ENCODE measurements at places on chromosomes 11 and 22.

- DNase-seq: no peak
Observed at GRCh38 chr11:117519170-117519569, 191.5 kb downstream of the CEP164 start.

DNA sequence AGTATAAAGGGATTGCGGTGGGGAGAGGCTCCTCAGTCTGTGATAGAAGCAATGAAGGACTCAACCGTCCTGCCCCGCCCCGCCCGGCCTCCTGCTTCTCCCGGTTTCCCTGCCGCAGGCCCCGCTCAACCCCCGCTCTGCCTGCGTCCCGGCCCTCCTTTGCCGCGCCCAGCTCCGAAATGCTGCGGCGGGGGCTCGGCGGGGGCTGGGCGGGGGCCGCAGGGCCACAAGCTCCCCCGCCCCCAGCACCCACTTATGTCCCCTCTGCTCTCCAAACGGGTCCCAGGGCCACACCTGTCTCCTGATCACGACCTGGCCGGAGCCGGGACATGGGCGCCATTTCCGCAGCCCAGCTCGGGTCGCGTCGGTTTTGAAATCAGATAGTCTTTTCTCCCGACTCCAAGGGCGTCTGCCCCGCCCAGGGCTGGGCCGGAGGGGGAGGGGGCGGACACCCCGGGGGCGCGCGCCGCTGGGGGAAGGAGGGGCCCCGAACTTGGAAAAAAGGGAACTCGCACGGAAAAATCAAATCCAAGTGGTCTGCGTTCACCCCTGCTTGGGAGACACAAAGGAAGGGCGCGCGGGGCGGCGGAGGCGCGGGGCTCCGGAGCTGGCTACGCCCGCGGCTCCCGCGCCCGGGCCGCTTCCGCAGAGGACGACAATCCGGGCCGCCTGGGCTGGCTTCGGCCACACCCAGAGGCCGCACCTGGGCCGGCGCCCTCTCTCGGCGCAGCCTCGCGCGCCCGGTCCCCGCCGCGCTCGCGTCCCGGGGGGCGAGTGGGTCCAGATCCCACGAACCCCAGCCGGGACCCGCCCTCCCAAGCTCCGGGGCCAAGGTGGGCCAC, 70.6 kb upstream of the EP300 start:
- DNase-seq: peak; percentile 84

DNA sequence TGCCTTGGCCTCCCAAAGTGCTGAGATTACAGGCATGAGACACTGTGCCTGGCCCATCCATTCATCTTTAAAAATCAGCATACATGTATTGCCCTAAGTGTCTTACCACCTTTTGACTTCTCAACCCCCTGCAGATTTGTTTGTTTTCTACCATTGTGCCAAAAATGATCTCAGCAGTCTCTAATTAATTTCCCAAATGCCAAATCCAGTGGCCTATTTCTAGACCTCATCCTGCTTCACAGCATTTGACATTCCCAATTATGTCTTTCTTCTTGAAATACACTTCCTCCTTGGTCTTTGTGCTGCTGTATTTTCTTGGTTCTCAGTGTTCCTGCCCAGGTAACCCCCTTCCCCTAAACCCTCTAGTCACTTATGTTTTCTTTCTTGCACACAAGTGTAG, 46.0 kb upstream of the GRAMD1B start:
- no peak for DNase-seq

GRCh38 chr11:63908631-63909401, 8.1 kb downstream of the RCOR2 start:
- peak; percentile 60 for DNase-seq

GRCh38 chr22:50403701-50404101, 60.6 kb downstream of the PPP6R2 start:
- peak; percentile 57 for DNase-seq

- DNase-seq: no peak
Observed at GRCh38 chr11:5489576-5490357, 1.3 kb downstream of the OR52D1 start.

DNA sequence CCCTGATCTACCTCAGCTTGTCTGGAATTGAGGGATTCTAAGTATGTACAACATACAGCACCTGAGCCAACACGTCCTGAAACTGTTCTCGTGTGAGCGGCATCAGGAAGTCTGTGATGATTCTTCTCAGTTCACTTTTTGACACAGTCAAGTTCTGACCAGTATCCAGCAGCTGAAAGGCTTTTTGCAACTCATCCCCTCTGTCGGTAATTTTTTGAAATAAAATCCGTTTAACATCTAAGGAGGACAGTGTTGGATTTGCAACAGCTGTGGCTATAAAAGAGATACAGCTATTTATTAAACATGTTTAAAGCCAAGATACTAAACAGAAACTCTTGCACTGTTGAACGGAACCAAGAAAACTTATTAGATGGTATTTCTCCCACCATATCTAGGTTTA, 39.3 kb downstream of the EFCAB6 start:
- DNase-seq: no peak

- DNase-seq: no peak
Observed at GRCh38 chr11:2477936-2478335, 33.1 kb downstream of the KCNQ1 start.

DNA sequence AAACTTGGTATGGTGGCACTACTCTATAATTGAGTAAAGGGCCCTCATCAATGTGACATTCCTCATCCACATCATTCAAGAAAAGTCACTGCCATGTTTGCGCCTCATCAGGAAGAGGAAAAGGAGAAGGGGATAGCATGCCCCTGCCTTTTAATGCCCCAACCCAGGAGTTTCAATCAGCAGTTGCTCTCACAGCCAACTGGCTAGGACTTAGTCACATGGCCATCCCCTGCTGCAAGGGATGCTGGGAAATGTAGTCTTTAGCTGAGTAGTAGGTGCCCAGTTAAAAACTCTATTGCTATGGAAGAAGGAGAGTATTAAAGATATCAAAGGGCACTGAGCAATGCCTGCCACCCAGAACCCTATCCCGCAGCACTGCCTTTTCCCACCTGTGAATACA, 10.9 kb upstream of the CCND1 start:
- no peak for DNase-seq

DNA sequence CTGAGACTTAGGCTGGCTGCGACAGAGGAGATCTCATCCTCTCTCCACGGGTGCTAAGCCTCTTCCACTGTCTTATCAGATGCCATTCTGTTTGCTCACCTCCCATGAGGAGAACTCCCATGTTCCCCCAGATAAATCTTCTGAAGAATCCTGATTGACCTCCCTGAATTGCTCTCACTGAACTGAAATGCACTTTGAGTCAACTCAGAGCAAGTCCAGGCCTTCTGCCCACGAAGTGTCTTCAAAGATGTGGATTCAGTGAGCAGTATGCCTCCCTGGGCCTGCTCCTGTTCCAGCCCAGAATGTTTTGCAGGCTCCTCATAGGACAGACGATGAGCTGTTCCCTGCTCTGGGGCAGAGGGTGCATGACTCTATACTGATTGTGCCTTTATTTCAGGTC, 17.4 kb downstream of the TUB start:
- no peak for DNase-seq

DNA sequence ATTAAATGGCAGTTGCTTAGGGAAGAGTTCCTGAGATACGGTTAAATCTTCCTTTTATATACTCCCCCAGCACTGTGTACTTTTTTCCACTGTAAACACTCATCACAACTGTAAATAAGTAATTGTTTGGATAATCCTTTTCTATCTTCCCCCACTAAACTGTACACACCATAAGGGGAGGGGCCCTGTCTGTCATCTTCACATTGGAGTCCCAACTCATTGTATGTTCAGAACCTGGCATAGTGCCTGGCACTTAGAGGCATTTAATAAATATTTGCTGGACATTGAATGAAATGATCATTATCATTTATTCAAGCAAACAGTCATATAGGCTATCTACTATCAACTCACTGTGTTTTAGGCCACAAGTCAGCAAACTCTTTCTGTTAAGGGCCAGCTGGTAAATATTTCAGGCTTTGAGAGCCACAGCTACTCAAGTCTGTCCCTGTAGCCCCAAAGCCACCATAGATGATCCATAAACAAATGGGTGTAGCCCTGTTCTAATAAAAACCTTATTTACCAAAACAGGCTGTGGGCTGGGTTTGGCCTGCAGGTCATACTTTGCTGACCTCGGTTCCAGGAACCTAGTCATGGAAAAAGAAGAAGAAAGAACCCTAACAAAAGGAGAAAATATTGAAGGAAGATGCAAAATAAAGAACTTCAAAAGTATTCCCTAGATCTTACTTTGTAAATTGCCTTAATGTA, 70.0 kb downstream of the AMOTL1 start:
- no peak for DNase-seq

- no peak for DNase-seq
Observed at GRCh38 chr11:46075168-46075567, 46.1 kb downstream of the PHF21A start.

GRCh38 chr11:63909591-63910506, 7.1 kb downstream of the RCOR2 start:
- DNase-seq: no peak

DNA sequence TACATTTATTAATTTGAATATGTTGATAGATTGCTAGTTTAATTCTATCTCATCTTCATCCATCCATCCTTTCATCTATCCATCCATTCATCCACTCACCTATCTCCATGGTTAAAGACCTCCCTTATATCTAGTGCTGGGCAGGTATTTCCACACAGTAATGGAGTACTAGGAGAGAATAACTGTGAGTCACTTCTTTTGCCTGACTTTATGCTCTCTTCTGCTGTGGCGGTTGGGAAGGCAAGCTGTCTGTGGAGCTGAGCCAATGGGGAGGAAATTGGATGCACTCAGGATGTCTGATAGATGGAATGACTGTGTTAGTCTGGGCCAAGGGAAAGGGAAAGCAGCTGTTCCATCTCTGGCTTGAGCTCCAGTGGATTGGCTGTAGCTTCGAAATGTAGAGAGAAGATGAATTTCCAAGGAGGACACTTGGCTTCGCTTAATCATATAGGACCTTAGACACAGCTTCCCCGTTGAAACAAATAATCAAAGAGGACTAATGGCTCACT, 60.3 kb downstream of the NELL1 start:
- DNase-seq: no peak

- DNase-seq: no peak
Observed at GRCh38 chr11:46991391-46991790, 54.8 kb downstream of the CSTPP1 start.

- no peak for DNase-seq
Observed at GRCh38 chr11:73907191-73907590, 30.4 kb downstream of the PAAF1 start.

- DNase-seq: no peak
Observed at GRCh38 chr11:63552921-63553320, 10.3 kb downstream of the PLAAT2 start.

GRCh38 chr11:76763573-76764346, 19.4 kb upstream of the TSKU start:
- DNase-seq: no peak
